Osteocyte (in vitro differentiated cells): ENCODE measurements at places on chromosomes 11 and 22.

DNA sequence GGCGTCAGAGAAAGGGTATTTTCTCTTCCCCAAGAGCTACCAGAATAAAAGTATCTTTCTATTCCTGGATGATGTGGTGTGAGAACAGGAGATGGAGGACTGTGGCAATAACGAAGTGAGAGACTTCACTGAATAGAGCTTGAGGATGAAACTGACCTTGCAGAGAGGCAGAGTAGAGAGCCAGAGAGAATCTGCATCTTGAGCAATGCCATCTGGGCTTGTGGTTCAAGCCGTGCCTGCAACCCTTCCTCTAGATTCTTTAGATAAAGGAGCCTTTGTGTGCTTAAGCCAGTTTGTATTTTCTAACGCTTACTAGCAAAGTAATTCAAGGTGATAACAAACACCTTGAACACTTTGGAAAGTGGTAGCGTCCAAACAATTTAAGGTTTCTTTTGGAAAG, 2.2 kb downstream of the ME3 start:
- no peak for DNase-seq
- no peak overlapping the region for H3K27ac ChIP-seq
- H3K36me3 ChIP-seq, result peaks cover 26% of the 10 kb centered on the region
- no peaks in the 10 kb centered on the region for H3K27me3 ChIP-seq
- peaks cover 50% of the 10 kb centered on the region for H3K4me1 ChIP-seq

DNA sequence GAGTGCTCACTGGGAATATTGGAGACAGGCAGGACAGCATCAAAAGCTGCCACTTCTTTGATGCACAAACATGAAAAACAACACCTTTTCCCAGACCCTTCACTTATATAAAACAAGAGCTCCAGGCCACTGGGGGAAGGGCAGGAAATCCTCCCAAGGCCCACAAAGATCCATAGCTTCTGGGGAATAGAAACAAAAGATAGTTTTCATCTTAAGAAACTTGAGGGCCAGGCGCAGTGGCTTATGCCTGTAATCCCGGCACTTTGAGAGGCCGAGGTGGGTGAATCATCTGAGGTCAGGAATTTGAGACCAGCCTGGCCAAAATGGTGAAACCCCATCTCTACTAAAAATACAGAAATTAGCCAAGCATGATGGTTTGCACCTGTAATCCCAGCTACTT, 15.3 kb downstream of the RTL6 start:
- H3K36me3 ChIP-seq, result peaks cover 5% of the 10 kb centered on the region
- peaks cover 4% of the 10 kb centered on the region for H3K4me1 ChIP-seq
- H3K27ac ChIP-seq, result no peak overlapping the region
- no peaks in the 10 kb centered on the region for H3K27me3 ChIP-seq

DNA sequence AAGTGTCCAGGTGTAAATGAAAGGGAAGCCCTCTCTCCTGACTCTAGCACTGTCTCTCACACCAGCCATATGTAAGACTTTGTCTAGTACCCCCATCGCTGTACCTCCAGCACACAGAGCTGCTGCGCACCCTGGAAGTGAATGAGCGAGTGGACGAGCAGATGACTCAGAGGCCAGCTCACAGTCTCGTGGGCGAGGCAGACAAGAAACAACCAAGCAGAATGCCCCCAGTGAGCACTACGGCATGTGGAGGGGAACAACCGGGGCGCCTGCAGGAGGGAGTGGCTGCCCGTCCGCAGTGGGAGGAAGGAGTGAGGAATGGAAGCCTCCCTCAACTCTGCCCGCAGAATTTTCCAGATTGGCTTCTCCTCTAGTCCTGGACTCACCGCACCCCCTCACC, 46.4 kb downstream of the MCM5 start:
- no peak overlapping the region for H3K4me3 ChIP-seq
- H3K27ac ChIP-seq, result peak overlapping the region; percentile 34
- H3K4me1 ChIP-seq, result peaks cover 25% of the 10 kb centered on the region

GRCh38 chr22:50468626-50469025, 6.2 kb downstream of the SBF1 start:
- H3K27me3 ChIP-seq, result no peaks in the 10 kb centered on the region
- no peak for DNase-seq
- peaks cover 26% of the 10 kb centered on the region for H3K4me1 ChIP-seq
- H3K27ac ChIP-seq, result no peak overlapping the region

GRCh38 chr11:134517115-134517514, 105.1 kb upstream of the B3GAT1 start:
- peaks cover 9% of the 10 kb centered on the region for H3K27me3 ChIP-seq
- no peak overlapping the region for H3K4me3 ChIP-seq
- DNase-seq, result no peak
- no peaks in the 10 kb centered on the region for H3K4me1 ChIP-seq

GRCh38 chr11:63931876-63932275, 6.9 kb upstream of the NAA40 start:
- H3K27ac ChIP-seq, result no peak overlapping the region
- H3K27me3 ChIP-seq, result peaks cover 3% of the 10 kb centered on the region

DNA sequence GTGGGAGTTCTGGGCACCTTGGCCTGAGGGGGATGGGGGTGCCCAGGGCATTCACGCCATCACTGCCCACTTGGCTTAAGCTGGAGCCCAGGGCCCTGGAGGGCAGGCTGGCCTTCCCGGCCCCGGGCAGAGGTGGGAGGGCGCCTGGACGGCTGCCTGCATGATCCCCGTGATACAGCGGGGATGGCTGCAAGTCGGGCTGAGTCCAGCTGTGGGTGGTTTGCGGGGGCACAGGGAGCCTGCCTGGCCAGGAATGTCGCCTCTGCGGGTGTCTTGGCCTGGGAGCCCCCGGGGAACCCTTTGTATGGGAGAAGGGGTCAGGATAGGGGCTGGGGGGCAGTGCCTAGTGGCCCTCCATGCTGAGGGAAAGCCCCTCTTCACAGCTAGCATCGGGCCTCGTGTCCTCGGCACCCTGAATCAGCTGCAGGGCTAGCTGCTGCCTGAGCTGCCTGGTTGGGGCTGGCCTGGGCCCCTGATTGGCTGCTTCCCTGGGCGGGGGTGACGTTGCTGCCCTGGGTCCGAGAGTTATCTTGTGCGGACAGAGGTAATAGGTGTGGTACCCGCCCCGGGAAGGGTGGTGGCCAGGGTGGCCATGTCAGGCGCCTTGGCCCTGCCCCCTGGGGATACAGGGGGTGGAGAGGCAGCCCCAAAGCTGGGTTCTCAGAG, 8.3 kb downstream of the BRSK2 start:
- H3K4me3 ChIP-seq, result no peak overlapping the region
- DNase-seq, result no peak
- peaks cover 1% of the 10 kb centered on the region for H3K27me3 ChIP-seq
- H3K36me3 ChIP-seq, result no peaks in the 10 kb centered on the region

DNA sequence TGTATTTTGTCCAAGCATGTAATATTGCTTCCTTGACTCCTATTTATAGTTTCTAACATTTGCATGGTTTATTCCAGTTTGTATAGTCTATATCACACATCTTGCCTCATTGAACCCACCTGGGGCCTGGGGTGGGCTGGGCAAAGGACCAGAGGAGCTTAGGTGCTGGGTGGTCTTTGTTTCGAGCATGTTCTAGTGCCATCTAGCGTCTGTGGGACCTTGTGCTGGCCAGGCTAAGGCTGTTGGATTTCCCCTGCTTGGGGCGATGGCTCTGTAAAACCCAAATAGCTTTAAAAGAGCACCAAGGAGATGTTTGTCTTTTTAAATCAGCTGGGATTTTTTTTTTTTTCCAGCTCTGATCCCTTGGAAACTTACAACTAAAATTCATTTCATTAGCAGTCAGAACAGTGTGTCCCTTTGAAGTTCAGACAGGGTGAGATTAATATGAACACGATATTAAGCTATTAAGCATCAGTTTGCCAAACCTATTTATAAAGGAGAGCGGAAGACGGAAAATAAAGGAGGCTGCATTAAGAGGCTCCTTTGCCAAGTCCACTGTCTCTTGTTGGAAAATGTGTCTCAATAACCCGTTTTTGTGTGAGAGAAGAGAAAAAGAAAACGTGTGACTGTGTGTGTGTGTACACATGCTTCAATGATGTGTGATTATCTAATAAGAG, 157.4 kb downstream of the COMMD9 start:
- H3K27me3 ChIP-seq, result no peaks in the 10 kb centered on the region
- no peak overlapping the region for H3K27ac ChIP-seq
- H3K4me1 ChIP-seq, result peaks cover 16% of the 10 kb centered on the region
- no peak overlapping the region for H3K4me3 ChIP-seq
- H3K36me3 ChIP-seq, result no peaks in the 10 kb centered on the region
